ENCODE measurements at places on chromosomes 6 and 20.

DNA sequence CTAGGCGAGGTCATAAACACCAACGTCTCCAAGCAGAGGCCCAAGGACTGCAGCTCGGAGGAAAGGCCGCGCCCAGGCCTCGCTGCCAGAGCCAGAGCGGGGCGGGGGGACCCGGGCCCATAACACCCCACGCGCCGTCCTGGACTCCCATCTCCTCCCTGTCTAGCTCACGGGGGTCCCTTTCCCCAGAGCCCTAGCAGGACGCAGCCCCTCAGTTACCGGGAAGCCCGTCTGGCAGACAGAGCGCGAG lies 44.9 kb downstream of the MDFI start:
- DNase-seq, result no peak

GRCh38 chr20:472889-473292 lies 10.6 kb upstream of the TBC1D20 start:
- no peak for DNase-seq

- DNase-seq, result no peak
Observed at GRCh38 chr6:168637834-168638233, 196.8 kb downstream of the SMOC2 start.

- DNase-seq, result no peak
Observed at GRCh38 chr6:10668126-10668917, 26.1 kb downstream of the C6orf52 start.

DNA sequence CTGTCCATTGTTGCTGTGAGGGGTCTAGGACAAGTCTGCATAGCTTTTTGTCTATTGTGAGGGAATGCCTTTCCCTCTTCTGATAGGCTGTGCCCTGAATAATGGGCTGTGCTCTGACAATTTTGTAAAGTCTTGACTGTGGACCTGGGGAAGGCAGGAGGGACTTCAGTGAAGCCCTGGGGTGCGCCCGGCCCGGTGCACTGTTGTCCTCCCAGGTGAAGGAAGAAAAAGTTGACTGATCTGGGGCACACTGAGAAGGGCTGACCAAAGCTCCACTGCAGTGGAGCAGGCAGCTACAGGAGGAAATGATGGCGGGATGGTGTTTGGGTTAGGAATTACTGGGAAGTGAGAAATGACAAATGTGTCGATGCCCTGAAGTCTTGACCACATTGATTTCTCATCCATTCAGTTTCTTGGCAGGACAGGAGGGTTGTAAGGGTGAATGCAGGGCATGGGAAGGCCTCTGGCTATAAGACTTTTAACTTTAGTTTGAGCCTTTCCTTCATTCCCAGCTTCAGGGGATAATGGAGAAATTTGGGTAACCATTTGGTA lies 224.0 kb upstream of the CST7 start:
- no peak for DNase-seq

DNA sequence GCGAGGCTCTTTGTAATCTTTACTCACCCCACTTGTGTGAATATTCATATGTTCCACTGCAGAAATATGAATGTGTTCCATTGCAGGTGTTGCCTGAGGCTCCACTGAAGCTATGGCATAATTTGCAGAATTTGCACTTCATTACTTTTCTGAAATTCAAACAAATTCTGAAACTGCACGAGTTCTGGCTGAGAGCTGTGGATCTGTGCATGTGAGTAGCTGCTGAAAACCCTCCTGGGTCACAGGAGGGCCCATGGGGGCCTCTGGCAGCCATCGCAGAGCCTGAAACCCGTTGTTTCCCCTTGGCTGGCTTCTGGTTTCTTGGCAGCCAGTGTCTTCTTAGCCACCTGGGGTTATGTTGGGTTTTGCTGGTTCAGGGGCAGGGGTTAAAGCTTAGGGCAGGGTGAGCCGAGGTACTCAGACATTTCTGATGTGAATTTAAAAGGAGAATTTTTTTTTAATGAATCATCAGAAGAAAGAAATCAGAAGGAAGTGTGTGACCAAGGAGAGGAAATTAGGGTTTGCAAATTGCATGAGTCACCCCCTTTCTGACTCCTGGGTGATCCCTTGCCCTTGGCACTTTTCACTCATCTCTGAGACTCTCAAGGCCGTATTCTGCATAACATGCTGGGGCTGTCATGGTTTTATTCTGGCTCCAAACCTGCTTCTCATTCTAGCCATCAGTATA lies 40.6 kb downstream of the TOX2 start:
- no peak for DNase-seq

DNA sequence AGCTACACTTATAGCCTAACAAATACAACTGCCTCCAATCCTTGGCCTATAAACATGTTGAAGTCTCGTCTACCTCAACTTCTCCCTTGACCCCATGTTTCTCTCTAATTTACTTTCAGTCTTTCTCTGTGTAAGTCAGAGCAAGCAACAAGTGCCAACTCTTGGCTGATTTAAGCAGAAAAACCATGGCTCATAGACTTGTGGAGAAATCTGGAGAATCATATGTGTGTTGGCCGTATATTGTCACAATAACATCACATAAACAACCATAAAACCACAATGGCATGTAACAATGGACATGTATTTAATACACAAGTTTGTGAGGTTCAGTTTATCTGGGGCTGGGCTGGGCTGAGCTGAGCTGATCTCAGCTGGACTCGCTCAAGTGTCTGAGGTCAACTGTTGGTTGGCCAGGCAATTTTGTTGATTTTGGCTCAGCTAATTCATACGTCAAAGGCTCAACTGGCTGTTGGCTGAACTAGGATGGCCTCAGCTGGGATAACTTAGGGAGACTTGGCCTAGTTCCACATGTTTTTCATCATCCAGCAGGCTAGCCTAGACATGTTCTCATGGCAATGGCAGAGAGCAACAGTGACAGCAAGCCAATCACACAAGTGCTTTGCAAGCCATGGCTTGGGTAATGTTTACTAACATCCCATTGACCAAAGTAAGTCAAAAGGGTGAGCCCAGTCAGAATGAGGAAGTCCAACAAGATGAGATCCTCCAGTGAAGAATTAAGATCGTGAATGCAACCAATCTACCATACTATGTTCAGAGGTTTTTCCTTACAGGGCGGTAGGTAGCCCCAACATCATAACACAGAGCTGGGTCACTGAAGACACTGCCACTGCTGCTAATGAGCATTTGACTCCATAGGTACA lies 12.9 kb upstream of the TBC1D22B start:
- peak; percentile 93 for DNase-seq

All from left lobe of liver (tissue), 2 donors.